ENCODE measurements at places on chromosomes 12 and 14. TPM values are rescaled to one million over a fixed set of nuclear protein-coding genes. Genes with fewer than 3 reads are reported as not detected.

The CARMIL3 gene
- total RNA-seq = 0.15 TPM

The M6PR gene
- 161 TPM for total RNA-seq

The P3H3 gene
- total RNA-seq = 11.0 TPM

The KLHL42 gene
- total RNA-seq = 35.2 TPM

The KRT82 gene
- total RNA-seq = not detected

The NYNRIN gene
- 0.31 TPM for total RNA-seq

- DNase-seq = no peak
- no peak overlapping the region for H3K4me3 ChIP-seq
- no peaks in the 10 kb centered on the region for H3K36me3 ChIP-seq
- no peak overlapping the region for H3K27ac ChIP-seq
- H3K4me1 ChIP-seq = no peaks in the 10 kb centered on the region
These were observed 40.0 kb upstream of the NR1H4 start for GRCh38 chr12:100433701-100434100.

- no peaks in the 10 kb centered on the region for H3K27me3 ChIP-seq
- H3K36me3 ChIP-seq = no peaks in the 10 kb centered on the region
- H3K4me1 ChIP-seq = peaks cover 12% of the 10 kb centered on the region
- no peak overlapping the region for H3K4me3 ChIP-seq
- H3K27ac ChIP-seq = no peak overlapping the region
These were observed 2.2 kb upstream of the FBXO33 start for GRCh38 chr14:39434401-39434800.

DNA sequence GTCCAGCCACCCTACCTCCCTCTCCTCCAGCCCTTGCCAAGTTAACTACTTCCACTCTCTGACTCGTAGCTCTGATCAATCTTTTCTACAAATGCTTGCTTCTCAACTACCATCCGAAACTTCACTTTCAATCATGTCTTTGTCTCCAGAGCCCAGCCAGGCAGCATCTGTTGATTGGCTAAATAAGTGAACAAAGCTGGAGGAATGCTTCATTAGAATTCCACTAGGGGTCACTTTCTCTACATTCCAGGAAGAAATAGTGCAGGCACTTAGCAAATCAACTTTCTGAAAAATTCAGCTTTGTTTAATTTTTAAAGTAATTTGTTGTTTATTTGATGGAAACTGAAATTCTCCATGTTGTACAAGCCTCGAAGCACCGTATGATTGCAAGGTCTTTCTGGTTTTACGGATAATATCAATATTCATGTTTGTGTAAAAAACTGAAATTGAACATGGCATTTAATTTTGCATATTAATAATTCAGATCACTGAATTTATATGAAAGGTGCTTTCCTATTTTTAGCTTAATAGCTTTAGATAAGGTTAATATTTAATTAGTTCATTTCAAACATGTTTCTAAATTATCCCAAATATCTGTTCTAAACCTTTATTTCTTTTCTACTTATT lies 32.4 kb upstream of the HELB start:
- H3K27ac ChIP-seq = no peak overlapping the region
- H3K4me1 ChIP-seq = no peaks in the 10 kb centered on the region
- H3K36me3 ChIP-seq = no peaks in the 10 kb centered on the region
- peaks cover 8% of the 10 kb centered on the region for H3K27me3 ChIP-seq
- no peak overlapping the region for H3K4me3 ChIP-seq

- no peak overlapping the region for H3K4me3 ChIP-seq
- no peaks in the 10 kb centered on the region for H3K27me3 ChIP-seq
- no peaks in the 10 kb centered on the region for H3K4me1 ChIP-seq
These were observed 116.2 kb upstream of the MAP1LC3B2 start for GRCh38 chr12:116442946-116443345.

- no peak overlapping the region for H3K27ac ChIP-seq
- H3K27me3 ChIP-seq = no peaks in the 10 kb centered on the region
- peaks cover 18% of the 10 kb centered on the region for H3K4me1 ChIP-seq
- peak; percentile 78 for DNase-seq
These were observed 32.4 kb downstream of the FERMT2 start for GRCh38 chr14:52918486-52918885.

DNA sequence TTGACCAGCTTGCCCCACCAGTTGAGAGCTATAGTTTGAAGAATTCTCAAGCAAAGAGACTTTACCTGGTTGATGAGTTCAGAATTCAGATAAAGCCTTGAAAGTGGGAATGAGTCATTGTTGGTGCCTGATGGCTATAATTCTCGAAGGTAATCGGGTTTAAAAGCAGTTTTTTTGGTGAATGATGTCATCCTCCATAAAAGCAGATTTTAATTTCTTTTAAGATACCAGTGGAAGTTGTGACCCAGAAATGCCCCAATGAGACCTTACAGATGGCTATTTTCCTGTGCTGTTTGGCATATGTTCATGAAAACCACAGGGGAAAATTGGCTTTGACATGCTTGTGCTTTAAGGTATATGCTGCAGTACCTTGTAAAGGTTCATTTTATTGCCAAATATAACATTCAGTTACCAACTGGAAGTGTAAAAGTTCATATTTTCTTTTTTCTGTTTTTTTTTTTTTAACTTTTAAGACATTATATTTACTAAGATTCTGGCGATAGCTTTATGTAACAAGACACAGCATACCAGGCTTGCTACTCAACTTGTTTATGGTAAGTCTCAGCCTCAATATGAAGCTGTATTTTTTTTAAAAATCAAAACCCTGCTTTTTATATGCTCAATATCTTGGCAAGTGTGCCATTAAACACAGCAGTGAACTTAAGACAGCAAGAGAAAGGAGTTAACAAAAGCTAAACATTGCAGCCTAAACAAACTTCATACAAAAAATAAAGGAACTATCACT lies 119.3 kb downstream of the LMNTD1 start:
- no peaks in the 10 kb centered on the region for H3K27me3 ChIP-seq
- no peak overlapping the region for H3K27ac ChIP-seq
- H3K4me1 ChIP-seq = peaks cover 3% of the 10 kb centered on the region
- H3K36me3 ChIP-seq = no peaks in the 10 kb centered on the region
- no peak overlapping the region for H3K4me3 ChIP-seq
- DNase-seq = no peak

DNA sequence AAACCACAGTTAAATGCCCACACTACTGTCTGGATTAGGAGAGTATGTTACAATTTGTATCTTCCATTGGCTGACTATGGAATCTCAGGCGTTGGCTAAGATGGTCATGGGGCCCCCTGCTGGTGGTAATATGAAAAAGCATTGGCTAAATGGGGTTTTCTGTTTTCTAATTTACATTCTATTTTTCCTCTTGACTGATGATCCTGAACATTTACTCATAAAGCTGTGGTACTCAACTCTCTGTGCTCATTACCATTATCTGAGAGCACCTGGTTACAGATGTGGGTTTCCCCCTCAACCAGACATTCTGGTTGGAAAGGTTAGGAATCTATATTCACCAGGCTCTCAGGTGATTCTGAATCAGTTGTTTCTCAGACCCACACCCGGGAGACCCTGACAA lies 64.8 kb downstream of the WSCD2 start:
- no peak overlapping the region for H3K4me3 ChIP-seq
- no peaks in the 10 kb centered on the region for H3K36me3 ChIP-seq
- DNase-seq = no peak
- no peak overlapping the region for H3K27ac ChIP-seq
- H3K4me1 ChIP-seq = no peaks in the 10 kb centered on the region

- no peaks in the 10 kb centered on the region for H3K36me3 ChIP-seq
- H3K4me1 ChIP-seq = no peaks in the 10 kb centered on the region
- no peaks in the 10 kb centered on the region for H3K27me3 ChIP-seq
- H3K4me3 ChIP-seq = no peak overlapping the region
- DNase-seq = no peak
These were observed 218.9 kb downstream of the ITPR2 start for GRCh38 chr12:26614011-26614616.

DNA sequence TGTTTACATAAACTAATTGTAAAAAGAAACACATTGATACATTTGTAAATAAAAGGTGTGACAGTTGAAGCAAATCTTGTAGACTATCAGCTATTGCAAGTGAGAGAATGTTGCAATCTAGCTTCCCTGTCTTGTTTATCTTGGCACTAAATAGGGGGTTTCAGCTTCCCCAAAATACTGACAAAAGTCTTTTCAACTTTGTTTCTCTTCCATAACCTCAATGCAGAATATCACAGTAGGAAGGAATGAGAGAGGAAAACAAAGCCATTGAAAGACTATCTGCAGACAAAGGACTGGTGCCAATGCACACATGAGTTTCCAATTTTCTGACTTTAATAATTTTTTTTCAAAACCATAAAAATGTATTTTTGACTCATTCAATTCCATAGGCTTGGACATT lies 886.2 kb upstream of the MGAT4C start:
- H3K4me1 ChIP-seq = no peaks in the 10 kb centered on the region
- no peak overlapping the region for H3K4me3 ChIP-seq
- DNase-seq = no peak
- H3K27ac ChIP-seq = no peak overlapping the region

- peaks cover 2% of the 10 kb centered on the region for H3K27me3 ChIP-seq
- DNase-seq = no peak
- no peak overlapping the region for H3K4me3 ChIP-seq
- no peaks in the 10 kb centered on the region for H3K36me3 ChIP-seq
- H3K27ac ChIP-seq = no peak overlapping the region
These were observed 32.2 kb upstream of the BCL11B start for GRCh38 chr14:99304208-99304607.

- peaks cover 27% of the 10 kb centered on the region for H3K27me3 ChIP-seq
- H3K4me1 ChIP-seq = no peaks in the 10 kb centered on the region
- no peak for DNase-seq
- H3K4me3 ChIP-seq = no peak overlapping the region
These were observed 48.4 kb downstream of the TSPAN11 start for GRCh38 chr12:30974746-30975500.
